GM23338 (cell line): ENCODE measurements at places on chromosomes 4 and X. TPM values are rescaled to one million over a fixed set of nuclear protein-coding genes. Genes with fewer than 3 reads are reported as not detected.

TRIM61 gene
- 0.38 and 0.58 TPM in 2 replicates for total RNA-seq

ITM2A gene
- 48.4 and 57.9 TPM in 2 replicates for total RNA-seq

S100P gene
- total RNA-seq = 0.43 TPM in 1 of 2 replicates, not detected in the other

KIF4A gene
- 27.6 and 30.6 TPM in 2 replicates for total RNA-seq

MSX1 gene
- total RNA-seq = not detected in 2 replicates
